ENCODE measurements at places on chromosomes 3 and 15. TPM values are rescaled to one million over a fixed set of nuclear protein-coding genes. Genes with fewer than 3 reads are reported as not detected.

Gene ELP6
- total RNA-seq, result 40.0 TPM

Gene GOLGA6B
- total RNA-seq, result not detected

Gene ZPLD1
- not detected for total RNA-seq

Gene ZMYND10
- 1.3 TPM for total RNA-seq

Gene ATP13A4
- total RNA-seq, result 0.93 TPM

Gene GALK2
- 19.9 TPM for total RNA-seq

Gene LINGO1
- 180 TPM for total RNA-seq

Gene GABRR3
- total RNA-seq, result not detected

Gene ADGRG7
- total RNA-seq, result not detected

Gene GOLGA8J
- not detected for total RNA-seq

Gene GOLGA6D
- not detected for total RNA-seq

Gene IGSF10
- total RNA-seq, result 0.05 TPM

Gene PLXND1
- total RNA-seq, result 72.2 TPM

Gene TIMP4
- total RNA-seq, result not detected

DNA sequence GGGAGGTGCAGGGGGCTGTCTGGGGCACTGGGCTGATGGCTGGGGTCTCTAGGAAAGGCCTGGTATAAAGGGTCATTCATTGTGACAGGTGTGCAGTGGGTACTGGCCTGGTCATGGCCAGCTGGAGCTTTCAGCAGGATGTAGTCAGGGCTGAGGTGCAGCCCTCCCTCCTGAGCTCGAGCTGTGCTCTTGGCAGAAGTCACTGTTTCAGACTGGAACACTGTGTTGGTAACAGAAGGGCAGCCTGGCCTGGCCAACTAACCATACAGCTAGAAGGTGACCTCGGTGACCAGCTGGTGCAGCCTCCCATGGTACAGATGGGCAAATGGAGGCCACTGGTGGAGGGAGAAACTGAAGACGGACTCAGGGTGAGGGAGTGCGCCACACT lies 34.4 kb upstream of the LCTL start:
- no peak for DNase-seq

DNA sequence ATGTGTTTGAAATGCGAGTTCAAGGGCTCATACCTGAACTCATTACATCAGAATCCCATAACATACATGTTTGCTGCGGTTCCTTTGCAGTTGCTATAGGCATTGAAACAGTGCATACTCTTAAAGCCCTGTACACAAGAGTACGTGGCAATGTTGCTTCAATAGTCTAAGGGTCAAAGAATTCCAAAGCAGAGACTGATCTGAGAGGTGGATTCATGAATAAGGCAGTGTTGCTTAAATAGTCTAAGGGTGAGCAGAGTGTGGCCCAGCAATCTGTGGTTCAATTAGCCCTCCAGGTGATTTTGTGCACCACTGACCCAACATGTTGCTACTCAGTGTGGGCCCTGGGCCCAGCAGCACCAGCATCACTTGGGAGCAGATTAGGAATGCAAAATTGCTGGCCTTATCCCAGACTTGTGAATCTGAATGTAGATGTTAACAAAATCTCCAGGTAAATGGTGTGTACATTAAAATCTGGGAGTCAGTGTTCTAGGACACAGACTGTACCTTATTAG lies 314.7 kb upstream of the UMPS start:
- no peak for DNase-seq

- DNase-seq, result no peak
These were observed 25.3 kb downstream of the FOXL2 start for GRCh38 chr3:138921316-138922292.

DNA sequence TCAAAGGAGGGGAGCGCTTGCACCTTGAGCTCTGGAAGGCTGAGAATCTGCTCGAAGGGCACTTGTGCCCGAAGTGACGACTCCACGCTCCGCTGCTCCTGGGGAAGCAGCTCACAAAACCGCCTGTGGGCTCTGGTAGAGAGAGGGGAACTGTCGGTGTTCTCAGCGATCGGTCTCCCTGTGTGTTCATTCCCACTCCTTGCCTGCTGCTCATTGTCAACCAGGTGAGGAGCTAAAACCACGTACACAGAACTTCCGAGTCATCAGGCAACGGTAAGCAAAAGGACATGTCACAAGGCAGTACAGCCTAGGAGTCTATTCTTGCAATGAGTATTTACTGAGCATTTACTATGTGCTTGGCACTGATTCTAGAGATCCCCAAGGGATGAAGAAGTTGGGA lies 1.5 kb downstream of the CIB1 start:
- no peak for DNase-seq

- DNase-seq, result no peak
These were observed 37.2 kb downstream of the GOLGA6A start for GRCh38 chr15:74045184-74045583.

- no peak for DNase-seq
These were observed 616.0 kb upstream of the TBL1XR1 start for GRCh38 chr3:177813322-177813721.

GRCh38 chr3:134294302-134295280 lies 43.9 kb upstream of the RYK start:
- no peak for DNase-seq

DNA sequence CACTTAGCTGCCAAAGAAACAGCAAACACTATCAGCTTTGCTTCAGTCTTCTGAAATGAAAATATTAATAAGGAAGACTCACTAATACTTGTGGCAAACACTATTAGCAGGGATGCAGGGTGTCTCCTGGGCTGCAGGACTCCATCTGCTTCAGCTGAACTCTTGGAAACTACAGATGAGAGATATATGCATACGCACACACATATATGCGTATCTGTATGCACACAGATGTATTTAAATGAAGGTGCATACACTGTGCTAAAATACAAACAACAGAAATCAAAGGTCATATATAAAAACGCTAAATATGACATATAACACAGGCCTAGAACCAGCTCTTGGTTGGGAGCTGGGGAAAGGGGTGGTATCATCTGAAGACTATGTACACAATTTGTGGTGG lies 10.6 kb downstream of the PPM1M start:
- no peak for DNase-seq

- DNase-seq, result peak; percentile 89
These were observed at the start of gene STIMATE for GRCh38 chr3:52897130-52898122. Gene STIMATE (minus strand): TSS chr3:52897548. CDS start chr3:52897450, 98 bp downstream.

DNA sequence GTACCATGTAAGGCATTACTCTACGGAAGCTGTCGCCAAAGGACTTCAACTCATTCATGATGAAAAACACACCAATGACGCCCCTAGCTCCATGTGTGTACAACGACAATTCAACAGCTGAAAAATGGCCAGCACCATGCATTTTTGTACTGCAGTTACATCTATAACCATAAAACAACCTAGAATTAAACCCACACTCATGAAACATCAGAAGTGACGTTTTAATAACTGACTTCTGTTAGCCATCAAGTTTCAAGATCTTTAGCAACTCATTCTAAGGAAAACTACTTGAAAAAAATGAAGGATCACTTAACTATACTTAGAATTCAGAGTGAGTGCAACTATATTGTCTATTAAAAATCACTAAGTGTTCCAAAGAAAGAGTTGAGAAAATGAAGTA lies 84.9 kb downstream of the RFTN1 start:
- DNase-seq, result no peak

GRCh38 chr3:127137757-127138536 lies 55.0 kb upstream of the PRR23E start:
- no peak for DNase-seq

DNA sequence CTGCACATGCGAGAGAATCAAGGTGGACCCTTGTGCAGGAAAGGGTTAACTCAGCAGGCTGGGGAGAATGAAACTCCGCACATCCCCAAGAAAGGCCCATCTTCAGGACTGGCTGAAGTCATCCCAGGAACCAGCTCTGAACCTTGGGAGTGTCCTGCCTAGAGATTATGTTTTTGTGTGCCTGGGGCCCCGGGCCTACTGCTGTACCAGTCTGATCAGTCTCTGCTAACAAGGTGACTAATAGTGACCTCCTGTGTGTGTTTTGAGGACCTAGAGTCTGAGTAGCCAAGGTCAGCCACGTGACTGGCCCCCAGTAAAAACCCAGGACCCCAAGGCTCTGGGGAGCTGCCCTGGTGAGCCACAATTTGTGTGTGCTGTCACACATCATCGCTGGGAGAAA lies 58.2 kb downstream of the CYFIP1 start:
- DNase-seq, result no peak

DNA sequence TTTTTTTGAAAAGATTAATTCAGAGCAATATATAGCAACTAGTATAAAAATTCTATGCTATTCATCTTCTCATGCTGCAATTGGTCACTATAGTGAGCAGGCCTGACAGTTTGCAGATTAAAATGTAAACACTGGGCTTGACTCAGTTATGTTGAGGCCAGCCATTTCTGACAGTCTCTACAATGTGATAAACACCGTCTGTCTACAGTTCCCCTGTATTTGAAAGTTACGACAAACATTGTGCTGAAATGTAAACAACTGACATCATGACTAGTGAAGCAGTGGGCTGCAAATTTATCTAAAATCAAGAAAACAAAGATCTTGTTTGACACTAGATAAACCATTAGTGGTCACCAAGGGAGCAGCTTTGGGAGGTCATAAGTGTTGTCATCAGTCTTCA lies 197.4 kb downstream of the ISL2 start:
- no peak for DNase-seq

- DNase-seq, result no peak
These were observed 97.8 kb upstream of the IGSF10 start for GRCh38 chr3:151558661-151559060.

GRCh38 chr3:180829409-180830405 lies 82.8 kb upstream of the FXR1 start:
- no peak for DNase-seq

- DNase-seq, result no peak
These were observed at the start of gene SLC27A2 for GRCh38 chr15:50181969-50182218. Gene SLC27A2 (plus strand): TSS chr15:50182196. CDS start chr15:50182428, 232 bp downstream.

DNA sequence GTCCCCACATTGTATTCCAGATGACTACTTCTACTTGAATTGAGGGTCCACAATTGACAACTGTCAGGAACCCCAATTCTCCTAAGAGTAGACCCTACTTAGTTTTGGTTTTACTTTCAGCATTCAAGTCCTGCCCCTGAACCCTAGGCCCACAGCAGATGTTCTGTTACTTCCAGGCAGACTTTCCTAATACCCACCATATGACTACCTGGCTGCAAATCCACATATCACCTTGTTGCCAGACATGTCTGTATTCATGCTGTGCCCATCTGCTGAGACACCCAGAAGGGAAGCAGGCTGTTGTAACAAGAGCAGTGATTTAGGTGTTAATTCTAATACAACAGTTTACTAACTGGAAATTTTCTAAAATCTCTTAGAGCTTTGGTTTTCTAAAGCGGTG lies 235.1 kb upstream of the CCDC54 start:
- DNase-seq, result no peak

GRCh38 chr3:139518306-139518705 lies 21.2 kb downstream of the RBP1 start:
- no peak for DNase-seq

- no peak for DNase-seq
These were observed 208.7 kb upstream of the GADL1 start for GRCh38 chr3:31103181-31103580.

DNA sequence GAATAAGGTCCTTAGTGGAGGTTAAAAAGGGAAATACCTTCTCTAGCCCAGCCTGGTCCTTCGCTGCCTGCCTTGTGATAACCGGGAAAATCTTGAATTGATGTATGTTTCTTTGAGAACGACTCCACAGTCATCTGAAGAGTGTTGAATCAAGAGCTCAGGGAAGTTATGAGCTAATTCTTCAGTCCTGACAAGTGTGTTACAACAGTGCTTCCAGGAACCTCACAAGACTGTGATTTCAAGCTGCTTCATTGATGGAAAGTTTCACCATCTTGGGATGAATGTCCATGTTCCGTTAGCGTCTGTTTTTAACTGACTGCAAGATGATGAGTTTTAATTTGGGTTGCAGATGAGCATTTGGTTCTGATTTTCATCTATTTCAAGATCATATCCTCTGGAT lies 12.4 kb downstream of the TMEM41A start:
- DNase-seq, result no peak

DNA sequence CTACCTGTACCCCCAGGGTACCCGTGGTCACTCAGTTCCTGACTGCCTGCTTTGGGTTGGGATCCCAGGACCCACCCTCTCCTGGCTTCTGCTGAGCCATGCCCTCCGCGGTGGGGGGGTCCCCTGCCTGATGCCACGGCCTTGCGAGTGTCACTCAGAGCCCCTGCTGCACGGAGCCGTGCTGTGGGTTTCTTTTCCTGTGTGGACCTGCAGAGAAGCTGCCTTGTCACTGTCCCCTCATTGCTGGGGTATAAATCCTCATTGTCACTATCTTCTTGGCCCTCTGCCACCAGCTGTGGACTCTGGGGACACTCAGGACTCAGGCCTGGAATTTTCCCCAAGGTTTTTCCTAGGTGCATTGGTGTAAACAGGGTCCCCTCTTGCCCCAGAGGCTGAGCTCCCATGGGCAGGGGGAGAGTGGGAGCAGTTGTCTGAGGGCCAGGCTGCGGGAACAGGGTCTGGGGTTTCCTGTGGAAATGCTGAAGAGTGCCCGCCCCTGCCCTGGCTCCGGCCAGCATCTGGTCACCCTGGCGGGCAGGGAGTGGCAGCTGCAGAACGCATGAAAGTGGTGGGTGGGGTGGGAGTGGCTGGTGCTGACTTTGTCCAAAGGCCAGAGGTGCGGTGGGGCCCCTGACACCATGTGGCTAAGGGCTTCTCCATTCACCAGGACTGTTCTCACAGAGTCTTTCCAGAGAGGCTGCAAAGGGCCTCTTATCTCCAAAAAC lies 191.7 kb downstream of the GOLGA6L6 start:
- no peak for DNase-seq

DNA sequence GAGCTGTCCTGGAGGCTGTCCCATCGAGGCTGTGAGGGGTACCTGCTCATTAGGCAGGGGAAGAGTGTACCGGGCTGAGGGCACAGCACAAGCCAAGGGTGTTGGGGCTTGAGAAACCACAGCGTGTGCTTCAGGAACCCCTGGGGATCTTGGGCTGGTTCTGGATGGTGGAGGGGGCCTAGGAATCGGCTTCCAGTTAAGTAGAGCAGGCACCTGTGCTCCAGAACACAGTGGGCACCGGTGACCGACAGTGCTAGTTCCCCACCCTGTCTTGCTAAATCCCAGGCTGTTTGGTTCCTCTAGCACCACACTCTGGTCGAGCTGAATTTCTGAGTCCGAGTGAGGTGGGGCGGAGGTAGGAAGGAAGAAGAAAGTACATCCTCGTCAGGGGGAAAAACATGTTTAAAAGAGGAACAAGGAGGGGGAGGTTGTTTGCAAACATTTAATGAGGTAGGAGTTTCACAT lies 29.1 kb downstream of the SLC6A6 start:
- no peak for DNase-seq

GRCh38 chr3:157088601-157089454 lies 71.1 kb downstream of the CCNL1 start:
- DNase-seq, result peak; percentile 98

- no peak for DNase-seq
These were observed 9.5 kb downstream of the H1-8 start for GRCh38 chr3:129552287-129553050.

- no peak for DNase-seq
These were observed 93.6 kb upstream of the ATP2B2 start for GRCh38 chr3:10599017-10599416.

- DNase-seq, result no peak
These were observed 228.7 kb downstream of the WDR72 start for GRCh38 chr15:53530761-53531160.

Measured in glutamatergic neuron (in vitro differentiated cells).